Panc1 (cell line): ENCODE measurements at places on chromosomes 5 and 9. TPM values are rescaled to one million over a fixed set of nuclear protein-coding genes. Genes with fewer than 3 reads are reported as not detected.

JAKMIP2 gene
- not detected for total RNA-seq

PCDHB2 gene
- total RNA-seq: 12.8 TPM

NNT gene
- 78.7 TPM for total RNA-seq

KIF24 gene
- 7.2 TPM for total RNA-seq

SLC6A7 gene
- total RNA-seq: not detected

MYMK gene
- not detected for total RNA-seq
